Osteocyte (in vitro differentiated cells): ENCODE measurements at places on chromosomes 12 and 14. TPM values are rescaled to one million over a fixed set of nuclear protein-coding genes. Genes with fewer than 3 reads are reported as not detected.
A peak's percentile ranks its signal among the peaks of the same experiment; 100 is the strongest.

- no peak for DNase-seq
These were observed 449.3 kb downstream of the MED13L start for GRCh38 chr12:115828168-115828567.

GRCh38 chr12:9662488-9662887, 7.0 kb upstream of the CLEC2D start:
- no peak for DNase-seq

DNA sequence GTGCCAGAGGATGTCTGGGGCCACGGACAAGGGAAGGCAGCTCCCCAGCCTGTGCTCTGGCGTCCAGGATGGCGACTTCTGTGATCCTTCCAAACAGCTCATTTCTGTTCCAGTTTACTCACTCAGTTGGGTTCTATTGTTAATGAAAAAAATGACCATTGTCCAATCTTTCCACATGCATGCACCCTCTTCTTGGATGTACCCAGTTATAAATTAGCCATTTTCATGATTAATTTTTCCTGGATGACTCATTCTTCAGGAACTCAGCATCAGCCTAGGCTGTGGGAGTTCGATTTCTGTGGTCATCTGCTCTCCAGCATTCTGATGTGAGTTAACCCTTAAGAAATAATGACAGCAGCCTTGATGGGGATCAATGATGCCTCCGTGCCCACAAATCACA, 926.8 kb downstream of the BCL11B start:
- DNase-seq = no peak

DNA sequence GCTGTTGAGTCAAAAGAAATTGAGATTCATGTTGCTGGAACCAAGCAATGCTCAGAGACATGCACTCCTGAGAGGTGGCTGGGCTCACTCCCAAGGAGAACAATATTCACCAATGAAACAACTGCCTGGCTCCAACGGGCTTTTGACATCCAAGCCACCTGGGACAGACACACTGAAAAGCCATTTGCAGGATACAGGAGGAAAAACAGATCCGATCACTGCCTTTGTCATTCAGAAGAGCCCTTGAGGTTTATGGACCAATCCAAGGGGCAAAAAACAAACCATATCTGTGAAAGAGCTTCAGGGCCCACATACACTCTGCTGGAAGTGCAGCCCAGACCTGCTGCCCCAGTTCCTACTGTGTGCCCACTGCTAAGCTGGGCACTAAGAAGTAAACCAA, 277.5 kb downstream of the NUAK1 start:
- DNase-seq = no peak

- no peak for DNase-seq
These were observed 266.4 kb downstream of the KCNH5 start for GRCh38 chr14:62778852-62779251.

GRCh38 chr12:70068743-70069142, 174.5 kb upstream of the CNOT2 start:
- DNase-seq = no peak

DNA sequence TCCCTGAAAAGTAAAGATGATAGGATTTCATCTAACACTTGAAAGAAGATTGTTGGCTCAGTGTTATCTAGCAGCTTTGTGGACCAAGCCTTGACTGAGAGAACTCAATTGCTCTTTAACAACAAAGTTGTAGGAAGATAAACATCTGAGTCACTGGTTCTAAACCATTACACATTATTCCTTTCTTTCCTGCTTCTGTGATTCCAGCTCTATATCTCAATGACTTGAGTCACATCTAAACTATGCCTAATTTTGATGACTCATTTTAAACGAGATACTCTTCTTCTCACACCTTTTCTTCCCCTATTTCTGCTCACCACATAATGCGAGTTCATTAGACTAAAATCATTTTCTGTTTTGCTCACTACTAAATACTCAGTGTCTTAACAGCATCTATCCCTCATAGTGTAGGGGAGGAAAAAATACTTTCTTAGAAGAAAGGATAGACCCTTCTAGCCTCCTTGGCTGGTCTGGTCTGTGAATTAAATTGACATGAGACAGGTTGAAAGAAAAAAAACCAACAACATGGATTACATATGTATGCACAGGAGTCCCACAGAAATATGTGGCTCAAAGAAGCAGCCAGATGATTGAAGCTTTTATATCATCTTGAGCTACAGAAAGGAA, 201.4 kb downstream of the C12orf50 start:
- DNase-seq = no peak

- no peak for DNase-seq
These were observed 2.4 kb downstream of the MYL2 start for GRCh38 chr12:110917961-110918360.

DNA sequence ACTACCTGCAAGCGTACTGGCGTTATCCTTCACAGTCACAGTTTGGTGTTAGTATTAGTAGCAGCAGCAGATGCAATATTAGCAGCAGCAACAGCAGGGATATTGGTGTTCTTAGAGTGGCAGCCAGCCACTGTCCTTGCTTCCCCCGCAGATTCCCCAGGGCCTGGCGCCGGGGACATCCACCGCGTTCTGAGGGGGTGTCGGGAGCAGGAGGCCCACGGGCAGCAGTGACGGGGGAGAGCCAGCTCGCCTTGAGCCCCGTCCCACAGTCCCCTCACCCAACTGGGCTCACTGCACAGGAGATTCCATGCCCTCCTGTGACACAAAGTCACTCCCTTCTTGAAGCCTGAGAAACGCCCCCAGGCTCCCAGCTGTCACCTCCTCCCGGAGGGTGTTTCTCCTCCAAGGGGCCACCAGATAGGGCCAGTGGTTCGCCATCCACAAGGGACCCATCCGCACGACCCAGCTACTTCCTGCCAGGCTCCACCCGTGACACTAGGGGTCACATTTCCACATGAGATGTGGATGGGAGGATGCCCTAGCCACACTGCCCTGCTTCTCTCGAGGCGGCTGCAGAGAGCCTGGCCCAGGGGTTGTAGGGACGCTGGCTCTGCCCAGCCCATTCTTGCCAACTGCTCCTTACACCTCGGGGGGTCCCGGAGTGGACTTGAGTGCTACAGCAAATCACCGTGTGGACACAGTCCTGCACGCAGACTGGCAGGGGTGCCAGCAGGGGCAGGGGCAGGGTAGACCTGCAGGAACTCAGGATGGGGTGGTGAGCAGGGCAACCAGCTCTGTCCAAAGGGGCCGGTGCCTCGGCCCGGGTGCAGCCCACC, 123.1 kb downstream of the PIWIL1 start:
- DNase-seq = no peak

DNA sequence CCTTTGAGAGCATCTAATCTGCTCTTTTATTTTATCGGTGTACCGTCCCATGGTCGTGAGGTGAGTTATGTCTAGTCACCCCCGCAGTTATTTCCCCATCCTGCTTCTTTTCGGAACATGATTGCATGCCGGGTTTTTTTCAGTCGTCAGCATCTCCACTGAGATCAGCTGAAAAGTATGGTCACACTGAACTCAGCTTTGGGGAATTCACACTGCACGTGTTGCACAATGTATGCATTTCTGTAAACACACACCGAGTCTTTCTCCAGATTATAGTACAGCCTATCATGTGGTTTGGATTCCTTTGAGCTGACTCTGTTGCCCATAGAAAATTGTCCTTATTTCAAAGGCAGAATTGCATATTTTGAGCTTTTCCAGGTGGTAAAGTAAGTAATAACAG, 24.6 kb downstream of the PLXNC1 start:
- DNase-seq = no peak

DNA sequence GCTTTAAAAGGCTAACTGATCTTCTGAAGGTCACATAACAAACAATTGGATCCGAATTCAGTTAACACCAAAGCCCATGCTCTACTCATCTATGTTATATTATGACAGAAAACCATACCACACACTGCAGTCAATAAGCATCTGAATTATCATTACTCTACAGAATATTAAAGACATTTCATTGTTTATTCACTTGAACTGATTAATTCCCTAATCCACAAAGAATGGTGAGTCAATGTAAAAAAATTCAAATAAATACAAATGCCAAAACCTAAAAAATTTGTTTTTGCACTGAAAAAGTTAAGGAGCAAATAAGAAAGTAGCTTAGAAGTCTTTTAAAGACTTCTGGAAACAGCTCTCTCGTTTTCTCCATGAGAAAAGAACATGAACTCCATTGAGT, 13.7 kb downstream of the NID2 start:
- no peak for DNase-seq

- DNase-seq = no peak
These were observed 157.4 kb upstream of the HMGA2 start for GRCh38 chr12:65666876-65667275.

DNA sequence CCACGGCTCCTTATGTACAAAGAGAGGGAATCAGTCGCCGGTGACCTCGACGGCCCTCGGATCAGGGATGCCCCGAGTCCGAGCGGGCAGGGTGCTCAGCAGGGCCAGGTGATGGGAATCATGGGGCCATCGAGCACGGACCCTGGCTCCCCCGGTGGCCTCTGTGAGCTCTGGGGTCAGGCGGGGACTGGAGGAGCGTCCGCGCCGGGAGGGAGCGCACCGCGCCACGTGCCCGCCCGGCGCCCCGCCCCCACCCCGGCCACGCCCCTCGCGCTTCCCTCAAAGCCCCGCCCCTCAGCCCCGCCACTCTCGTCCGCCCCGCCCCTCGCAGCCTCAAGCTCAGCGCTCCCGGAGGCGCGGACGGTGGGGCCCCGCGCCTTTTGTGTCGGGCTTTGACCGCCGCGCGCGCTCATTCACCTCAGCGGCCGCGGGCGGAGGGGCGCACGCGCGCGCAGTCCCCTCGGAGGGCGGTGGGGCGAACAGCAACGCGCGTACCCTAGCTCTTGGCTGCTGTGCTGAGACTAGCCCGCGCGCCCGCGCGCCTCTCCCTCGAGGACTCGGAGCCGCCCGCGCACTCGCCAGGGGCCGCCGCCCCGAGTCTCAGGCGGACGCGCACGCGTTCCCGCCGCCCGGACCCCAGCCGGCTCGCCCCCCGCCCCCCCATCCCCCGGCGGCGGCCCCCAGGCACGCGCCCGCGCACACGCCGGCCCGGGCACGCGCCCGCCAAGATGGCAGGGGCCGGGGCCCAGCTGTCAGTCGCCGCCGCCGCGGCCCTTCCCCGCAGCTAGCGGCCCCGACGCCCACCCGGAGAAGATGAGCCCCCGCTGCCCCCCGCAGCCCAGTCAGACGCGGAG, 93.9 kb upstream of the EVL start:
- peak; percentile 94 for DNase-seq

- DNase-seq = no peak
These were observed 175.8 kb downstream of the TTC8 start for GRCh38 chr14:89000007-89000942.

- DNase-seq = no peak
These were observed 278.5 kb downstream of the PRKD1 start for GRCh38 chr14:29649170-29649569.

- DNase-seq = no peak
These were observed 74.7 kb downstream of the NOC4L start for GRCh38 chr12:132218915-132219314.

- no peak for DNase-seq
These were observed 159.5 kb downstream of the BRMS1L start for GRCh38 chr14:35985474-35986218.

GRCh38 chr12:62599854-62600437, 133.3 kb downstream of the MON2 start:
- no peak for DNase-seq

GRCh38 chr12:28145216-28145615, 45.0 kb upstream of the CCDC91 start:
- no peak for DNase-seq

- DNase-seq = no peak
These were observed 38.6 kb downstream of the DGLUCY start for GRCh38 chr14:91152499-91152898.

DNA sequence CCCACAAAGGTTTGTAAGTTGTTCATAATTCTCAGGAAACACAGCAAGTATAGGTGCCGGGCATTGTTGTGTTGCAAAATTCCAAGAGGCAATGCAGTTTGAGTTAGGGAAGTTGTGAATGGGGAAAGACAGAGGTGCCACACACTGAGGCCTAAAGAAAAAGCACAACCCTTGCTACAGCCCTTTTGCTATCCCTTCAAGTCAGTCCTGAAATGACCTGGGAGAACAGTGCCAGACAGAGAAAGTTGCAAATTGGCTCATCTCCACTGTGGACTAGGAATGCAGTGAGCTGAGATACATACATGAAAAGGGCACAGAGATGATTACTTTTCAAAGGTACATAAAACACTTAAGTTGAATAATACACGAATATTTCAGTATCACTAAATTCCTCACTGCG, 213.3 kb upstream of the TMTC1 start:
- no peak for DNase-seq

GRCh38 chr12:80195074-80195726, 95.9 kb downstream of the OTOGL start:
- no peak for DNase-seq

Gene CIROP
- total RNA-seq = not detected in 2 replicates

Gene SLC48A1
- total RNA-seq = 21.2 and 21.6 TPM in 2 replicates

Gene IFNG-AS1
- total RNA-seq = not detected in 2 replicates

Gene DNAAF2
- total RNA-seq = 7.3 and 8.4 TPM in 2 replicates

Gene PCK2
- total RNA-seq = 66.0 and 75.1 TPM in 2 replicates

Gene PRPH
- not detected in 2 replicates for total RNA-seq

Gene TULP3
- total RNA-seq = 30.8 and 31.2 TPM in 2 replicates

Gene TAS2R42
- total RNA-seq = not detected in 2 replicates

Gene CLEC2A
- total RNA-seq = not detected in 2 replicates

Gene RILPL1
- 34.2 and 35.1 TPM in 2 replicates for total RNA-seq

Gene FICD
- total RNA-seq = 5.8 and 6.0 TPM in 2 replicates

Gene GRIP1
- total RNA-seq = 4.6 and 9.1 TPM in 2 replicates

Gene FGF6
- not detected in 2 replicates for total RNA-seq
